ENCODE measurements at places on chromosomes 5 and 9.

DNA sequence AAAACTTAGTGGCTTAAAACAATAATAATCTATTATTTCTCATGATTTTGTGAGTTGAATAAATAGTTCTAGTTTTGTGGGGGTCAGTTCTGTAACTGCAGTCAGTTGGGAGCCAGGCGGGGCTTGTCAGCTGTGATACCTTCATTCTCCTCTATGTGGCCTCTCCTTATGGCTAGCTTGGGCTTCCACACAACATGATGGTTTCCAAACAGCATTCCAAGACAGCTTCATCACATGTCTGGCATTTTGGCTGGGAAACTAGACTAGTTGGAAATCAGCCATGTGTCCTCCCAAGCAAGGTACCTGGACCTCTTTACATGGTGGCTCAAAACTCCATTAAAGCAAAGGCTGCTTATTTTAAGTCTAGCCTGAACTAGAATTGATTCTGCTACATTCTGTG lies 61.4 kb upstream of the RANBP3L start:
- DNase-seq = no peak

DNA sequence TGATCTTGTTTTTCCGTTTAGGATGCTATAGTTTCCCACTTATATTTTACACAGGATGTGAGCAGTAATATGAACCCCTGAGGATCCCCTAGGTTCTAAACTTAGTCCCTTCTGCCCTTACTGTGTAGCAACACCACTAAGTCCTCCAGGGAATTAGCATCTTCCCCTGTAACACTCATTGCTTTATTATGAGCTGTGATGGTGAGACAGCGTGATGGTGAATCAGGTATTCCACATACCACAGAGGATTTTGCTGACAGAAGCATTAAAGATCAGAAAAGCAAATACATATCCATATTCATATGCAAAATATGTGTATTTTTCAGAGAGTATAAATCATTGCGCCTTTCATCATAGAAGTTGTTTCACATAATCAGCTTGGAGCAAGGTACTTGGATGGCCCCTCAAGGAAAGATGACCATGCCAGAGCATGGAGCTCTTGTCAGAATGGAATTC lies 317.0 kb downstream of the ICE1 start:
- DNase-seq = no peak

- DNase-seq = no peak
These were observed 126.8 kb upstream of the STC2 start for GRCh38 chr5:173454736-173455598.

- DNase-seq = no peak
These were observed 98.4 kb downstream of the MAPKAP1 start for GRCh38 chr9:125608489-125609224.

DNA sequence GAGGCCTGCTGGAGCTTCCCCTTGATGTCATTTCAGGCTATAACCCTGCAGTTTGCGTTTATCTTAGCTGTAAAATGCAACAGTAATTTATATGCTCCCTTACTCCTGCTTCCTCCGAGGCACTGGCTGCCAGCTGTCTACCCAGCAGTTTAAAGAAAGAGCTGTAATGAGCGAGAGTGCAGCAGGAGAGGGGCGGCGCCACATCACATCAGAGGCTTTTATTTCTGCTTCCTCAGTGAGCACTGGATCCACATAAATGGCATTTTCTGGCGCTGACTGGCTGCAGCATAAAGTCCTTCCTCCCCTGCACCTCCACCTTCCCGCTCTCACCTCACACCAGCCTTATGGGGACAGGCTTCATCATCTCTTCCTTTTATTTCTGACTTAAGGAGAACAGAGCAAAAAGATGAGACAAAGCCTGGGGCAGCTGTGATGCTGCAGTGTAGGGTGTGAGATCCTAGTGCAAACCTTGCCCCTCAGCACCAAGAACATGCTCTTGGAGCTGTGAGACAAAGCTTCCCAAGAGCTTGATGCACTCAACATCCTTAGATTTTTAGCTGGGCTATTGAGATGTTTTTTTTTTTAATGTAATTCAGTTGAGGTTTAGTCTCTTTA lies 829.6 kb upstream of the ZNF608 start:
- DNase-seq = no peak

DNA sequence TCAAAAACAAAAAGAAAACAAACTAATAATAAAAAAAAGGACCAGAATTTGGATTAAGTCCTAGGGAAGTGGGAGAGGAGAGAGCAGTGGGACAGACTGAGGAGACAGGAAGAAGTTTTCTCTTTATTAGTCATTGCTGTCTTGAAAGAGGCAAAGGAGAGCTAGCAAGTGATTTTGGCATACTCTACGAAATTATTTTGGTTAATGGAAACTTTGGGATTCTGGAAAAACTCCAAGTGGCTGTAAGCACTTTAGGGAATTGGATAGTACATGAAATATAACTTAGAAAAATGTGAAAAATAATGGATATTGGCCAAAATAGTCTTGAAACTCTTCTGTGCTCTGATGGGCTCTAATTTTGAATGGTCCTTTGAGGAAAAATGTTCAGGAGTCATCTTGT lies 1641.8 kb upstream of the WWC1 start:
- DNase-seq = no peak

DNA sequence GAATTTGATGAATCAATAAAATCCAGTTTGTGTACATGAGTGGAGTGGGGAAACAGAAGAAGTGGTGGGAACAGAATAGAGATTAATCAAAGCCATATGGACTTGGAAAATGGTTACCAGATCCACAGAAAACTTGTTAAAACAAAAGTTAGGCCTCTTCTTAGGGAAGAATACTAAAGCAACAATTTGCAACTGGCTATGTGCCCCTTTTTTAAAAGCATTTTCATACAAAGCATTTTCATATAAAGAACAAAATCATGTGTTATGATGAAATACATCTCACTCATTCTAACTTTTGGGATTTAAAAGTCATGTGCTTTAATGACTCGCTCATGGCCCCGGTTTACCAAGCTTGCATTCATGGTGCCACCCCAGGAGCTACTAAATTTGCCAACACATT lies 276.9 kb downstream of the EFNA5 start:
- no peak for DNase-seq
